ENCODE measurements at places on chromosomes 6 and 20.

DNA sequence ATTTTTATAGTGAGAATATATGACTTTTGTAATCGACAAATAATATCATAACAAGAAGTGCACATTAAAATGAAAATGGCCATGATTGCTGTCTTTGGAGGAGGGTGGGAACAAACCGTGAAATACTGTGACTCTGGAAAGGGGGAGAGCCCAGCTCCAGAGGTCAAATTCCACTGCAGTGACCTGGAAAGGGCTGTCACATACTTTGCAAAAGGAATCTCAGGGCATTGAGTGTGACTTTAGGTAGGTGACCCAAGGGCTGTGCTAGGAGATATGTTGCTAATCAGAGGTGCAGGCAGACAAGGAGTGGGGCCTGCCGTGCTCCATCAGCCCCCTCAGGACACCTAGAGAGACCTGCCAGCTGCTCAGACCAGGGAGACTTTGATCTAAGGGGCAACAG, 28.1 kb upstream of the BMP7 start:
- DNase-seq, result no peak

- DNase-seq, result no peak
Measured at GRCh38 chr6:40541556-40542174, 45.5 kb downstream of the LRFN2 start.

GRCh38 chr6:153084393-153084792, 46.7 kb downstream of the RGS17 start:
- DNase-seq, result no peak

DNA sequence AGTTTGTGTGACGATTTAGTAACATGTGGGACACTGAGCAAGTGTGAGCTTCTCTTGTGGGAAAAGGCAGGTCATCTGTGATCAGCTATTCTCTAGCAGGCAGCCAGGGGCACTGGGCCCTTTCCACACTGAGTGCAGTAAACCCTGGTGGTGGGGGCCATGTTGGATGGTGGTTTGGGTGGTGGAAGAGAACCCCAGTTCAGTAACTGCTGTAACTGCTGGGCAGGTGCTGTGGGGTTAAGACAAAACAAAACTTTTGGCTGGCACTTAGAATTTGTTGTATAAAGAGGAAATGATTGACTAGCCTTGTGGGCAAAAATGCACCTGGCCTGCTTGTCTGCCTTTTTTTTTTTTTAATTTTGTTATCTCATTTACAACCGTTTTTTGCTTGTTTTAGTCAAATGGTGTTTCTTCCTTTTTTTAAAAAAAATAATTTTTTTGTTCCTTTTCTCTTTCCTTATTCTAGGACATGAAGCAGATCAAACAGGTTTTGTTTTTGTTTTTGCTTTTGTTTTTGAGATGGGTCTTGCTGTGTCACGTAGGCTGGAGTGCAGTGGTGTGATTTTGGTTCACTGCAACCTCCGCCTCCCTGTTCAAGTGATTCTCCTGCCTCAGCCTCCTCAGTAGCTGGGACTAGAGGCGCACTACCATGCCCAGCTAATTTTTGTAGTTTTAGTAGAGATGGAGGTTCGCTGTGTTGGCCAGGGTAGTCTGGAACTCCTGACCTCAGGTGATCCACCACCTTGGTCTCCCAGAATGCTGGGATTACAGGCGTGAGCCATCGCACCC, 59.8 kb downstream of the IGF2R start:
- DNase-seq, result no peak

- DNase-seq, result no peak
Measured at GRCh38 chr20:39069976-39070375, 107.8 kb downstream of the DHX35 start.

DNA sequence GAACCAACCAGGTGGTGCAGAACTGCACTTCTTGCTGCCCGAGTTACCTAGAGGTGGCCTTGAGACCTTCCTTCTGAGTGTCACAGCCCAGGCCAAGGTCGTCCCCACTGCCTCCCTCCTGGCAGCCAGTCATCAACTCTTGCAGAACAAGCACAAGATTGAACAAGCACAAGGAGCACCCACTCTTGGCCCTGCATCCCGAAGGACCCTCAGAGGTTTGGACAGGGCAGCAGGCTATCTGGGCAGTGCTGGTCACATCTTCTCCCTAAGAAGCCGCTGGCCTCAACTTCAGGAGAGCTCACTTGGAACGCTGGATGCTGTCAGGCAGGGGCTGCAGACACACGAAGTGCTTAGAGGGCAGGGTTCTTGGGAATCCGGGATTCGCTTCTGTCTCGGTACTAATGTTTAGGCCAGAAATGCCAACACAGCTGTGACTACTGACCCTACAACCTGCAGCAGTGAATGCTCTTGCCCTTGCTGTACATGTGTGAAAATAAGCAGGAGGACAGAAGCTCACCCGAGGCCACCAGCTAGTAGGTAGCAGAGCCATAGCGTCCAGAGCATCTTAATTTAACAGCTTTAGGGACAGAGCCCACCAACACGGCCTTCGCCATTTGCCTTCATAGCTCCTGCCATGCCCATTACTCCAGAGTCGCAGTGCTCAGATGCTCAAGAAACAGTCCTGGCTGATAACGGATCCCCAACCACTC, 4.0 kb upstream of the ACSS1 start:
- DNase-seq, result no peak

GRCh38 chr20:64111841-64112641, 4.7 kb upstream of the NPBWR2 start:
- peak; percentile 10 for DNase-seq

DNA sequence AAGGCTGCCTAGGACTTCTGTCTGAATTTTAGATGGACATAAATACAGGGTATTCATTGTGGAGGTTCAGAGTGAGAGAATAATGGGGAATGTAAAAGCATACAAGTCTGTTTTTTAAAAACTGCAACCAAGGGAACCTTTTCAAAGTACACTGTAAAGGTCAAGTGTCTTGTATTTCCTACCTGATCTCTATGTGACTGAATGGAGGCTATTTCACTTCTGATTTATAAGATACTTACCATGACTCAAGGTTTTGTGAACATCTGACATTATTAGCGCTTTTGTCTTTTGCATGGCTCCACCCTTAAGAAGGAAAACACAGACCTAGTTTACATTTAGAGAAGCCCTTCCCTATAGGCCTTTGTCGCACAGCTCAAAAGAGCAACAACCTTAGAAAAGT, 126.5 kb downstream of the ZFAND3 start:
- DNase-seq, result no peak

DNA sequence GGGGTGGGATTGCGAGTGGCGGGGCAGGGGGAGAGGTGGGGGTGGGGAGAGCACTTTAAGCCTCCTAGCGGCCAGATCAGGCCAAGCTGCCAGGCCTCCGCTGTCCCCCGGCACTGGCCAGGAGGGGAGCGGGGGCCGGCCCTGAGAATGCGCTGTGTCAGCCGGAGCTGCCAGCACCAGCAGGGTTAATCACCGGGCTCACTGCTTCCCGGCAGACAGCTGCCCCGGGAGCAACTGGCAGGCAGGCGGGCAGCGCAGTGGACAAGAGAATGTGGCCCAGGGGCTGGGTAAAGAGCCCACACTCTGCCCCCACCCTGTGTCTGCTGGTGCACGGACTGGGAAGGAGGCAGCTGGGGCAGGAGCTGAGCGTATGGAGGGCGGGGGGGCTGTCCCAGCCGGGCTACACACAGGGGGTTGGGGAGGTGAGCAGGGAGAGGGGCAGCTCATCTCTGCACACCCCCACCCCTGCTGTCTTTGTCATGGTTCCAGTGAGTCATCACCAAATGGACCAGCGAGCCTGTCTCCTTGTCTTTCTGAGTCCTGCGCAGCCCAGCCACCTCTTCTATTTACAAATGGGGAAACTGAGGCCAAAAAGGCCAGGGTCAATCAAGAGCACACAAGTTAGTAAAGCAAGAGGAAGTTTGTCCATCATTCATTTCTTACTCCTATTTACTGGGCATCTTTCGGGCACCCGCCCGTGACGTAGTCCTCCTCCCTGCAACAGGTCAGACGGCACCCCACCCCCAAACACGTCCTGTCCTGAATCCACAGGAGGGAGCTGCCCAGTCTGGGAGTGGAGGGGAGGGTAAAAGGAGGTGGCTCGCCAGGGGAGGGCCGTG, 2.1 kb upstream of the LAMA5 start:
- DNase-seq, result no peak

DNA sequence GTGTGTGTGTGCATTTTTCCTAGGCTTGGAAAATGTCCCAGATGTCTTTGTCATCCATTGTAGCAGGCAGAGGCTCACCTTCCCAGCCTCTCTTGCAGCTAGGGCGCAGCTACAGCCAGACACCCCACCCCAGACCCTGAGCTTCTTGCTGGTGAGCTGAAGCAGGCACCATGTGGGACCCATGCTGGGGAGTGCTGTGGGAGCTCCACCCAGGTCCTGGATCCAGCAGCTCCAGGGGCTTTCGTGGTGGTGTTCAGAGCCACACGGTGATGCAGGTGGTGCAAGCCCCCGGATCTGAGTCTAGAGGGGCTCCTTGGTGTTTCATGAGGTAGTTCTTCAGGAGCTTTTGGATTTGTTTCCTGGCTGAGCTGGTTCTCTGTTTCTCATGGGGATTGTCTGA, 56.0 kb upstream of the ZFP64 start:
- no peak for DNase-seq

GRCh38 chr20:25491446-25492038, 84.1 kb downstream of the GINS1 start:
- DNase-seq, result no peak

DNA sequence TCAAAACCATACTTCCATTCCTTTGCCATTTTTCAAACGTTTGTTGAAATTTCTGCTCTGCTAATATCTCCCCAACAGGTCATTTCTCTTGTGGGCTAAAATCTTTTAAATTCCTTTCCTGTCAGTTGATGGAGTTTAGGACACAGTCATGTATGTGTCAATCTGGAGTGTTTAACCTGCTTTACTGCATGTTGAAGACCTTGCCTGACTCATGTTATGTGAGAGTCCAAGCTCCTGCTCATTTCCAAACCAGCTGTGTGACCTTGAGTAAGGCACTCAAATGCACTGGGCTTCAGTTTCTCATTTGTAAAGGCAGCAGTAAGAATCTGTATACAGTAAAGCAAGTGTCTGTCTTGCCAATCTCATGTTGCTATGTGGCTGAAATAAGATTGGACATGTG, 171.9 kb upstream of the SPACA1 start:
- no peak for DNase-seq

DNA sequence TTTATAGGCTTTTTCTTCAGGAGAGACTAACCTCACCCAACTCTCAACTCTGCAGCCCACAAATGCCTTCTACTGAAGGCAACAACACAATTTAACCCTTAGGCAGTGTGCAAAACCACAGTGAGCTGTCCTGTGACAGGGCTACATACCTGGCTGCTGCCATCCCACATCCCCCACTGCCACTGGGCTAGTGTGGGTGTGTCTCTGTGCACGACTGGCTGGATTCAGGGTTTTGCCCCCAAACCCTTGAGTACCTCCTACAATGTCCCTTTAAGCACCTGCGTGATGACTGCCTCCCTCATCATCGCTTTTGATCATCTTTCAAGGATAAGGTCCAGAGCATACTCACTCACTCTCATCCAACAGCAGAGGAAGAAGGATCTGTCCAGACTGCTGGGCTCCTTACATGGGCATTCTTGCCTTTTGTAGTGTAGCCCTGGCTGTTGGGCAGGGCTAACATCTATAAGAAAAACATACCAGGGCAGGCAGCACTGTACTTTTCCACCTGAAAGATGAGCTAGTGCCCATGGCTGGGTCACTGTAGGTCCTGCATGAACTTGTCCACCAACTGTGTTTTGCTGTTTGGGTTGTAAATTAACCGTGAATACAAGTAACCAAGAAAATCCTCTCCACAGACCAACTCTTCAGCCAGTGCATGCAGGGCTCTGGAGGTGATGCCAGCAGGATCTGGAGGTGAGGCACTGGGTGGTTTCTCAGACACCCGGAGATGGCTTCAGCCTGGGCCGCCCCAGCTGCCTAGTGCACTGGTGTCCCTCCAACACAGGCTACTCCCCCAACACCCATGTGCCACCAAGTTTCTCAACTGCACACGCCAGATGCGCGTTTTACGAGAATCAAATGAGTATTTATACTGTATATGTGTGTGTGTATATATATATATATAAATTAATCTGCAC, 45.2 kb downstream of the PLCG1 start:
- peak; percentile 28 for DNase-seq

GRCh38 chr6:89133981-89134380, 11.9 kb upstream of the PM20D2 start:
- no peak for DNase-seq

DNA sequence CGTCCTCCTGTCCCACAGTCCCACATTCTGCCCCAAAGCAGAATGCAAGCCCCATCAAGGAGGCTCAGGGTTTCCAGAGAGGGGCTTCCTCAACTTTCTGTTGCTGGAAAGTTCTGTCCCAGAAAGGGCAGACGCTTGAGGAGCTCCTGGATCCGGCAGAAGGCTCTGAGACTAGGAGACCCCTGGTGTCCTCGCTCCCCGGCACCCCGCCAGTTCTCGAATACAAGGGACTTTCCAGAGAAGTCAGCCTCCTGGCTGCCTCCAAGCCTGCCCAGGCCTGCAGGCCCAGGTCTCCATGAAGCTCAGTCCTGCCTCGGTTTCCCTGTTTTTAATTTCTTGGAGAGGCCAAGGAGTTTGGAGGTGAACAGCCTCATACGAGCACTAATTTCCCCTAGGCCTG, 150.4 kb downstream of the CEBPB start:
- DNase-seq, result no peak

- DNase-seq, result peak; percentile 52
Measured at GRCh38 chr6:29631860-29632731, 887 bp downstream of the GABBR1 start.

GRCh38 chr20:47606414-47606982, 104.8 kb downstream of the NCOA3 start:
- DNase-seq, result no peak

DNA sequence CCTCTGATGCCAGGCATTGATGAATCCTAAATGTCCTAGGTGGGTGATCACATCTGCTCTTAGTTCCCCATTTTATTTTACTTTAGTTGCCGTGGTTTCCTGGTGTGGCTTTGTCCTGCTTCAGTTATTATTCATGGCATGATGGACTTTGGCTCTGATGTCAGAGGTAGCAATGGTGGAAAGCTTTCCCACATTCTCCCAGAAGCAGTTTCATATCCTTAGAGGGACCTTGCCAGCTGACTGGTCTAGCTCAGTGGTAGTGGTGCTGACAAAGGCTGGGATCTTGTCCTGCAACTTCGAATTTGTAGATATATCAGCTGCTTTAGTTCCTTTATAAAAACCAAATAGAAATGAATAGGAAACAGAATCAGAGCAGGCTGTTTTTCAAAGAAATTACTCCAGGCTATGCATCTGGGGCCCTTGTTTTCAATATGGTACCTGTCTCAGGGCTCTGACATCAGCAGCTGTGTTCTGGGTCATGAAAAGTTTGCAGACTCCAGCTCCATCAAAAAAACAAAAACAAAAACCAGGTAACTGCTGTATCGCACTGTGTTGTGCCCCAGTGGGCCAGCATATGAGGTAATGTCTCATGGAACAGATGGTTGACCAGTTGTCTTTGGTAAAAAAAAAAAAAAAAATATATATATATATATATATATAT, 133.7 kb downstream of the PLCB4 start:
- no peak for DNase-seq

DNA sequence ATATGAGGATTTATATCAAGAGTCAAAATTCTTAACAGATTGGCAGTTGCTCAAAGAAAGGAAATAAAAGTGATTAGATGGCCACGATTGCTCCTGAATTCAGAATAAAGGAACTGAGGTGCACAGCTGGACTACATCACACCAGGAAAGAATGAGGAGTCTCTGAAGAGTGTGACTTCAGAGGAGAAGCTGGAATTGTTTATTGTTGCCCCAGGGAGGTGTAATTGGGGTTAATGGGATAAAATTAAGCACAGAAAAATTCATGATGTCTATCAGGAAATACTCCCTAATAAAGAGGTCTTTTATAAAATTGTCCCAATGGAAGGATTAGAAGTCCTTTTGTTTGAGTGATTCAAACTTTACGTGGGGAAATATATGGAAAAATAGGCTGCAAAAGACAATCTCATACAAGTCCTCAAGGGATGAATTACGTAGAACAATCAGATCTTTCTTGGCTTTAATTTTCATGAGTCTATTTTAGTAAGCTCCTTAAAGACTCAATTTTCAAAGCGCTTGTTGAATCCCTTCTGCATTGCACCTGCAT, 208.6 kb upstream of the RNF217 start:
- DNase-seq, result no peak

All from activated T-cell treated with anti-CD3 and anti-CD28 coated beads, Interleukin-2, amount 50 U/mL, for 48 hours (primary cell).